ENCODE measurements at places on chromosomes 6 and 20.
A peak's percentile ranks its signal among the peaks of the same experiment; 100 is the strongest.

GRCh38 chr6:44933108-44933507 lies 395.0 kb upstream of the RUNX2 start:
- no peak for DNase-seq

- no peak for DNase-seq
These were observed 152.7 kb downstream of the ANKRD60 start for GRCh38 chr20:58075586-58076345.

DNA sequence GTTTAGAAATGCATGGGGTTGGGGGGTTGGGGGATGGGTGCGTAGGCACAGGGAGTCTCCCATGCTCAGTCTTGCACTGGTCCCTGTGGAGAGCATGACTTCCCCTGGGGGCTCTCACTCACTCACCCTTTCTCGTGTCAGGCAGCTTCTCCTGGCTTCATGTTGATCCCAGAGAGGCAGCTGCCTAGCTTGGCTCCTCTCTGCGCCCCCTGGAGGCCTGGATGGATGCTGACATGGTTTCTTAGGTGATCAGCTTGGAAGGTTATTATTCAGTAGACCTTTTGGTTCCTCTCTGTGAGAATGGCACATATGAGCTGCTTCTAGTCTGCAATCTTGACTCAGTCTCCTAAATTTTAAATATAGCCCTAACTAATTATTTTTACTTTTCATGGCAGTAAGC lies 109.3 kb upstream of the FAM83B start:
- peak; percentile 2 for DNase-seq

- no peak for DNase-seq
These were observed 23.0 kb upstream of the SLC22A7 start for GRCh38 chr6:43274916-43275597.

DNA sequence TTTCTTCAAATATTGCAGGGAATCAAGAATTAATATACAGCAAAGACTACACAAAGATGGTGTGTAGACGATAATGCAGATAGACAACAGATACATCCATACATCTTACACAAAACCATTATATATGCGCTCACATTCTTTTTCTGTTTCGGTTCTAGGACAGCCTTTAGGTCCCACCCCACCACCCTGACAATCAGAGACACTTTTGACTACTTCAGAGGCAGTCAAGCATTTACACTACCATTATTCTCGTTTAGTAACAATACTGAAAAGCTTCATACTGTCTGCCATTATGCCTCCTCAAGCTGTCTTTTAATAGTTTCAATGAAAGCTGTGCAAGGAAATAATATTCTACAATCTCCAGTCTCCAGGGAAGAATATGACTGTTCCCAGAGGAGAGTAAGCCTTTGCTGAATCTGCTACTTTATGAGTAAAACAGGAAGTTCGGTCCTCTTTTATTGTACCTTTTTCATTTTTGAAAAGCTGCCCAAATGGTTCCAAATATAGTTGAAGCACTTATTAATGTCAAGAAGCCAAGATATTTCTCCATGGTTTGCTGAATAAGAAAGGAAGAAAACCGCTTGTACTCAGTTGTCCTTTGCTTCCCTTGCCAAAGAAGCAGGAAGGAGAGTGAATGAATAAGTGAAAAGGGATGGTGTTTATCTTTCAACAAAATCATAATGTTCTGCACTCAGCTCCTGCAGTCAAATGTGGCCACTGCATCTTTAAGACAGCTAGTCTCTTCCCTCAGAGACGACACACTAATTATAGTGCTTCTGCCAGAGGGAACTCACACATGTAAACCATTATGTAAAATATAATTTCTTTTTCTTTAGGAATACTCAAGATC lies 468.3 kb downstream of the CDC5L start:
- DNase-seq, result no peak

DNA sequence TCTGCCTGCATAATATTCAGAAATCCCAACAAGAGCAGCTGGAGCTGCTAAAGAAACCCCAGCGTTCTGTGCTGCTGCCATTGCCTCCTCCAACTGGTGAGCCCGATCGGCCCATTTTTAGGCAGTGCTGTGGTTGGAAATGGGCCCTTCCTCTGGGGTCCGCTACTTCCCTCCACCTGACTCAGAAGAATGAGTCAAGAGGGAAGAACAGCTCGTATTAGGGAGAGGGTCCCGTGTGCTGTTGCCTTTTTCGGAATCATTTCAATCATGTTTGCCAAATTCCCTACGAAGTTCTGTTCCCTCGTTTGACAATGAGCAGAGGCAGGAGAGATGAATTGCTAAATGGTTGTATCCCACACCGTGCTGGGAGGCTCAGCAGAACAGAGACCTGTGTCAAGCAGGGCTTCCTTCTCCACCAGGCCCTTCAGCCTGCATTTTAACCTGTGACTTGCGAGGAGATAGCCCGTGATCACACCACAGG lies 38.4 kb downstream of the THBS2 start:
- no peak for DNase-seq

DNA sequence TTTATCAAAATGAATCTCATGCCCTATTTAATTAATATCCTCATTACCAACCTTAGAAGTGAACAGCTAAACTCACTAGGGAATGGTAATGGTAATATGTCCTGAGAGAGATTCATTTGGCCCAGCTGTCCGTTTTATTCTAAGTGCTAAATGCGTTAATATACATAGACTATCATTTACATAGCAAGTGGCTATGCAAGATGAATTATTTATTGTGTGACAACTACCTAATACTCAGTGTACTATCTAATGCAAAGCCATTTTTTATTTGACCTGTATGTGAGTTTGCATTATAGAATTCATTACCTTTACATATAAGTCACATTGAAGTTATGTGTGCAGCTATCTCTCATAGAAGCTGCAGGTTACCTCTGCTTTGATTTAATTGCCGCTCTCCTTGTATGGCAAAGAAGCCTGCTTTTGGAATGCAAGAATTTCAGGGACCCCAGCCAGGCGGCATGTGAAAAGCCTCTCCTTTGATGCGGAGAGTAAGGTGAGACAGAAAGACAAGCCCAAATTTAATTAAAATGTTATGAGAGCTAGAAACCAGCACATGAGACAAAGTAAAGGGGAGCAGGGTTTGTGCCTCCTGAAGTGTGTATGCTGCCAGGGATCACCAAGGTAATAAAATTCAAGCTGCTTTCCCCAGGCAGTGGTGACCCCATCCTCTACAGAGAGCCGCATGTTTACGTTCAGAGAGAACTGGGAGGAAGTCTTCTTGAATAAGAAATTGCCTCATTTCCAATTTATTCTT lies 693.0 kb upstream of the MAP3K7 start:
- DNase-seq, result no peak

GRCh38 chr6:133040094-133040802 lies 200.9 kb upstream of the EYA4 start:
- DNase-seq, result no peak

DNA sequence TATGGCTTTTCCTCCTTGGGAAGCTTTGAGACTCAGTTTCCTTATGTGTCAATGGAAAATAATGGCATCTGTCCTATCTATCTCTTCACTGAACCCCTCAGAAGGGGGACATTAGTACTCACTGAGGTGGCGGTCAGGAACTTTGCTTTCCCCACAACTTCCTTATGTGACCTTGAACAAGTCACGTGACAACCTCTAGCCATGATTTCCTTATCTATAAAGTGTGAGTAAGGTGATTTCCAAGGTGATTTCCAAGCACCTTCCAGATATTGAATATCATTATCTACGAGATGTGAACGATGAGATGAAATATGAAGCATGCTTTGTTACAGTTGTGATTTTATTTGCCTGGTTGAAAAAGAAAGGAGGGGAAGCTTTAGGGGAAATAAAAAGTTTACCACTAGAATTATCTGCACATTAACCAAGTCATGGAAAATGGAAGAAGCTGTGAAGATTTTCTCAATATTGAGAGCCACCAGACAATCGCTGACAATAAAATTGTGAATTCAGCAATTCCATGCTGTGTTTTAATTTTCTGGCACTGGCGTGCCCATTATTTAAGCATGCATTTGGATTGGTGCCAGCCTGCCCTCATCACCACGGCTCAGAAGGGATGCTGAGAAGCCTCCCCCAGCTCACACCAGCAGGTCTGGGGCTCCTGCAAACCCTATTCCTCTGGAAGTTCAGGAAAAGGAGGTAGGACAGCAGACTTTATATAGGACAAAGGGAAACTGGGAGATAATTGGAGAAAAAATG lies 255.3 kb downstream of the CD83 start:
- DNase-seq, result no peak

DNA sequence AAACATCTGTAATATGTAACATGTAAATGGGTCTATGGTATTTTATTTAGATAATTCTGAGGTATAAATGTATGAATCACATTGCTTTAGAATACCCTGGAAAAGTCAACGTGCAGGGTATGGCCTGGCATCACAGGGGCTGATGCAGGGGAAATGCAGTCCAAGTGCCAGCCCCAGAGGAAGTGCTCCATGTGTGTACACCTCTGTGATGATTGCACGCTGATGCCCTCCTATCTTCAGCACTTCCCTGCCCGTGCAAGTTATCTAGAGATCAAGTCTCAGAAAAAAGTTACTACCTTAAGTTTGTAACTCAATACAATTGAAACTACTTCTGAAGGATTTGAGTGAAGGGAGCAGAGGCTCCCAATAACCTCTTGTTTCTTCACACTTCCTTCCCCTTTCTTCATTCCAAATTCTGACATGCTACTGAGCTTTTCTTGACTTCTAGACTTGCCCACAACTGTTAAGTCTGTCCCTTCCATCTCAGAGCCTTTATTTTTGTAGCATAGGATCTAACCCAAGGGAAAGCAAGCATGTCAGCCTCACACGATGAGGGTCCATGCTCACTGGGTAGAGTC lies 2.2 kb downstream of the SMLR1 start:
- DNase-seq, result no peak

GRCh38 chr20:51326201-51326819 lies 216.2 kb downstream of the NFATC2 start:
- peak; percentile 70 for DNase-seq

GRCh38 chr6:16393326-16393725 lies 154.9 kb downstream of the GMPR start:
- DNase-seq, result no peak

DNA sequence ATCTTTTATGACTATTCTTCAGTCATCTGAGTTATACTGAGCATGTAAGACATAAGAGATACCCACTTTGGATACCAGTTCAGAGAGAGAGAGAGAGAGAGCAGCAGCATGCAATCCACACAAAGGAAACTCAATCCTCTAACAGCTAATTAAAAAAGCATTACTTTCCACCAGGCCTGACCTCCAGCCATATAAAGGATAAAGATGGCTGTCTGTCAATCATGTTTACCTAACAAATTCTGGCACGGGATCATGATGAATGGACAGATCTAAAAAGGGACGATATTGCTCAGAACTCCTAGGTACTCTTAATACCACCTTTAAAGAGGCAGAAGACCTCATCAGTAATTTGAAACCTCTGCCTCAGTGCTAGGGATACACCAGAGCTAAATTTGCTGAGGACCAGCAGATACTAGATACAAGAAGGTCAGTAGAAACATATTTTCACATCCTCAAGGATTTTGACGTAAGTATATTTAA lies 159.2 kb downstream of the RPS12 start:
- no peak for DNase-seq

DNA sequence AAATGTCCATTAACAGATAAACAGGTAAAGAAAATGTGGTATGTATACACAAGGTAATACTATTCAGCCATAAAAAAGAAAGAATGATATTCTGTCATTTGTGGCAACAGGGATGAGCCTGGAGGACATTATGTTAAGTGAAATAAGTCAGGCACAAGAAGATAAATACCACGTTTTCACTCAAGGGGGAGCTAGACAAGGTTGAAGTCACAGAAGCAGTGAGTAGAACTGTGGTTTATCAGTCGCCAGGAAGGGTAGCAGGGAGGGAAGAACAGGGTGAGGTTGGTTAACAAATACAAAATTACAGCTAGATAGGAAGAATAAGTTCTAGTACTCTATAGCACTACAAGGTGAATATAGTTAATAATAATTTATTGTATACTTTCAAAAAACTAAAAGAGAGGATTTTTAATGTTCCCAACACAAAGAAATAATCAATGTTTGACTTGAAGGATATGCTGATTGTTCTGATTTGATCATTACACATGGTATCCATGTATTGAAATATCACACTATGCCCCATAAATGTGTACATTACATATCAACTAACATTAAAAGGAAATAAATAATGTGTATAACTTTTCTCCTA lies 21.1 kb downstream of the RTN4IP1 start:
- peak; percentile 35 for DNase-seq

GRCh38 chr6:71299541-71300470 lies 11.2 kb downstream of the OGFRL1 start:
- no peak for DNase-seq

DNA sequence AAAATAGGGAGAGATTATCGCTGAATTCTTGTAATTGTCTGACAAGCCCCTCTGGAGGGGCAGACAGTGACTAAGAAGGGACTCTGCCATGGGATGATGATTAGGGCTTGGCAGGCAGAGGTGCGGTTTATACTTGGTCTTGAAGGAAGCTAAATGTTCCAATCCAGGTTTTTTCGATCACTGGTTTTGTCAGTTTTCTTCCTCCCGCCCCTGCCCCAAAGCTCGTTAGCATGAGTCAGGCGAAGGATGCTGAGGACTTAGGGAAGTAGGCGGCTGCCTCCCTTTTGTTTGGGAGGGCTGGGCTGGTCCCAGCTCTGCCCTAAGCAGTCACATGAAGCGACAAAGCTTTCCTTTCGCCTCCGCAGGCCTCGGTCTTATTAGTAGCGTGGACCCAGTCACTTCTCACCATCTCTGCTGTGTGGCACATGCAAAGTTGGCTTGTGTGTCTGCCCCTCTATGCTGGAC lies 314.2 kb downstream of the CDC5L start:
- no peak for DNase-seq

DNA sequence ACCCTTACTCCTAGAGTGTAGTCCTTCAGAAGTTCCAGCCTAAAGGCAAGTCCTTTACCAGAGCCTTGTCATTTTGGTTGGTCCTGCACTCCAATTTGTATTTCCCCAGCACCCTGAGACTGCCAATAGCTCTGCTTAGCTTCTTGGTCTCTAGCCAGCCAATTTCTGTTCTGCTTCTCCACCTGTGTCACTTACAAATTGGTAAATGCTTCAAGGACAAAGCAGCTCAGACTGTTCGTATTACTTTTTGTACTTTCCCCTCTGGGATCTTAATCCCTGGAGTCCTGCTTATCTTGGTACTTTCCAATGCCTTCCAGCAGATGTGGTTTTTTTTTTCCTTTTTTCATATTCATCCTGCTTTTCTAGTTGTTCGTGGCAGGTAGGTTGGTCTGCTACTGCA lies 25.7 kb downstream of the PIGU start:
- no peak for DNase-seq

- DNase-seq, result no peak
These were observed 29.0 kb downstream of the CTCFL start for GRCh38 chr20:57495978-57496377.

DNA sequence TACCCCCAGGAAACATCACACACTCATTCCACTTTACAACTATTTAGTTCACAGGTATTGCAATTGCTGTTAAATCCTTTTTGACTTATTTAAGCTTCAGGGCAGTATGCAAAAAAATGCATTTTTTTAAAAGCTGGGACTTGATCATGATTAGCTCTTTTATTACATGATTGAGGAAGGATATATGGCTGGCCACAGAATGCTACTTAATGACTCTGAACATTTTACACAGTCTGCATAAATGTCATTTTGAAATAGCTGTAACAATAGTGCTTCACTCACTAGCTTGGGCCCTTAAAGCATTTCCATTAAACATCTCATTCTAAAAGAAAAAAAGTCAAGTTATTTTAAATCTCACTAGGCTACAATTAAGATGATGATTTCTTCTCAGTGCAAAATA lies 429.7 kb downstream of the FRK start:
- no peak for DNase-seq

- DNase-seq, result no peak
These were observed 55.7 kb downstream of the SNX5 start for GRCh38 chr20:17912916-17913315.

All from dermis microvascular lymphatic vessel endothelial cell (primary cell).